ENCODE measurements at places on chromosomes 2 and 18.

DNA sequence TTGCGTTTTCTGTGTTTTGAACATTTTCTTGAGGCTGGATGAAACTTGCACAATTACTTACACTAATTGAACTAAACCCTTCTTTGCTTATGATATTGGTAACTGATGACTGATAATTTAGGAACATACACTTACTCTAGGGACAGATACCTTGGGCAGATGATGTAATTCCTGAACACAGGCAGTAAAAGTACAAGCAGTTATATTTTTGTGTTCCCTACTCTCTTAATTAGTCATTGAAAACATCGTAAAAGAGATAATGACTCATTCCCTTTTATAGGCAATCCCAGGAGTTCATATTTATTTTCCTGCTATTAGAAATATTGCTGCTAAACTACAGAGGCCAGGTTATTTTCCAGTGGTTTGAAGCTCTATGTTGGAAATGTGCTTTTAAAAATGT, 46.4 kb downstream of the CCDC85A start:
- DNase-seq: no peak

DNA sequence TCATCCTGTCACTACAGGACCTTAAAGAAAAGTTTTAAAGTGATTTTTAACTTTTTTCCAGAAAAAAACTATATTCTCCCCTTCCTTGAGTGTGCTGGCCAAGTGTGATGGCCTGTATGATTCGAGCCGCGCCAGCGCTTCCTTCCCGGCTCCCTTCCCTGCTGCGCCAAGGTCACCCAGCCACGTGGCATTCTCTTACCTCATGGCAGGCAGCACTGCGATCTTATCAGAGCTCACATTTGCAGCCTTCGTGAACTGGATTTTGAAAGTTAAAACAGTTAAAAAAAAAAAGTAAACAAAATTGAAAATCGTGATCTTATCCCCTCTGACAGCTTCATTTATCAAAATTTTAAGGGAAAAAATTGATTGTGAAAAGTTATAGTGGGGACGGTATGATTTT, 279.8 kb downstream of the PTGR3 start:
- DNase-seq: no peak

- no peak for DNase-seq
Observed at GRCh38 chr2:174717916-174718315, 46.4 kb downstream of the CHRNA1 start.

DNA sequence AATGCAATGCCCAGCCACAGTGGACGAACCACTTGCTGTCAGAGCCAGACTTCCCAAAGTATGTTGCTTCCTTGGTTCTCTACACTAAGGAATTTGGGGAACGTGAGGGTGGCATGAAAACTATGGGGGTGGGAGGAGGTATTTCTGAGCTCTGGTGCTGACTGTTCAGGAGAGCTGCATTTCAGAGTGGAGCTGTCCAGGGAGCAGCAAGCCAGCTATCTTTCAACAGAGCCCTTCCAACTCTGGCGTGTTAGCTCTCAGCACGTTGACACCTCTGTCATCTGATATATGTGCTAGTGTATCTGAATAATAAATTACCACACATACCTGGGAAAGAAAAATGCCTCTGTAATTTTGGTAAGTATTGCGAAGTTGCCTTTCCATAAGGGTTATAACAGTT, 66.1 kb downstream of the SAP130 start:
- no peak for DNase-seq

DNA sequence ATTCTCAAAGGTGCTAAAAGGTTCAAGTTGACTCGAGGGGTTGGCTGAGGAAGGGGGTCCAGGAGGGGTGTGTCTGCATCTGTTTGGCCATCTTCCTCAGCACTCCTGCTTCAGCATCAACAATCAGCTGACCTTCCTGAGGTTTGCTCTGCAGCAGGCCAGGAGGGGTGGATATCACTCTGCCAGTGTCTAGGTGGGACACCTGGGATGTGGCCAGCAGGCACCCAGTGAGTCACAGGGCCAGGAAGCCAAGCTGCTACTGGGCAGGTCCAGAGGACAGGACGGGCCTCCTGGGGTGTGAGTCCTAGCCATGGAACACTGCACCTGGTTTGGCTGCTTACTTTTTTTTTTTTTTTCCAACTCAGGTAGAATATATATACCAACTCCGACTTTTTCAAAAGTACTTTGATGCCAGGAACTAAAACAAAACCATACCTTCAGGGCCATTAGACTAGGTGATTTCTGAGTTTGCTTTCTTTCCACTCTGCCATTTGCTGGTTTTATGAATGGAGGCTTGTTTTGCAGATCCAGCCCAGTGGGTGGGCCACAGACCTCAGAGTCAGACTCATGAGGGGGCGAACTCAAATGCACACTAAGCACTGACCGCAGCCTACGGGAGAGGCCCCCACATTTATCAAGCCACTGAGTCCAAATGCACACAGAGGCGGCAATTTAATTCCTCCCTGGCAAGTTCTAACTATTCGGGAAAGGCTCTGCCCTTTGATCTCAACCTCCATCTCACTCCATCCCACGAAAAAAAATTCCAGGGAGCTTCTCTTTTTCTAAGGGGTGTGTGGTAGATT, 76.0 kb downstream of the UXS1 start:
- no peak for DNase-seq

DNA sequence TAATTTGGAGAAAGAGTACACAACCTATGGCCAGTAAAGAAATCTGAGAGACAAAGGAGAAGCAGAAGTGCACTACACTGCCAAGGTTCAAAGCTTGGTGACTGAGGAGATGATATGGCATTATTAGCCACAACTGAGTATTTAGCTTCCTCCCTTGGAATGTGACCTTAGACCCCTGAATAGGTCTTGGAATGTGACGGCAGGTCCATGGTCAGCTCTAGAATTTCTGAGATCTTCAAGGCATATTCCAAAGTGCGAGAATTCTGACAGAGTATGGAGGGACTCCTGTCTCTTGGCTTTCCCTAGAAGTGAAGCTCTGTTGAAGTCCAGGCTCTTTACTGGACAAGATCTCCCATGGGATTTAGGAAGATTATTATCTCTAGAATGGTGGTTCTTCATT, 130.0 kb upstream of the FN1 start:
- DNase-seq: no peak

DNA sequence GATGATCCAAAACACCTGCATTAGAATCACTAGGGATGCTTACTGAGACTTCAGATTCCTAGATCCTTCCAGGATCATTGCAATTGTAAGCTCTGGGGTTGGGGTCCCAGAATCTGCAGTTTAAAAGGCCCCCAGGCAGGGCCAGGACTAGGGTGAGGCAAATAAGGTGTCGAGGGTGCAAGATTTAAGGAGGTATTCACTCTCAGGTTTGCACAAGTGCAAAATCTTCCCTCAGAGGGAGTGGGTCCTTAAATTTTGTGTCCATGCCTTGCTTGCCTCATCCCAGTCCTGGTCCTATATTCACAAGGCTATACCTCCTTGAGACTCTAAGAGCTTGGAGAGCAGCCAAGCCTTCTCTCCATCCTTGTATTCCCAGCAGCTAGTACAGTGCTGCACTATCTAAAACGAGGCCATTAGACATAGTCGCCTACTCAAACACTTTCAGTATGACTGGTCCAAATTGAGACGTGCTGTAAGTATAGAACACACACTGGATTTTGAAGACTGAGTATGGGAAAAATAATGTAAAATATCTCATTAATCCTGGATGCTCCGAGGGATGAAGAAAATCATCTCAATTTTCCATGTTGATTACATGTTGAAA, 31.6 kb upstream of the MREG start:
- no peak for DNase-seq

- peak; percentile 2 for DNase-seq
Observed at GRCh38 chr2:21256006-21256405, 132.2 kb downstream of the TDRD15 start.

DNA sequence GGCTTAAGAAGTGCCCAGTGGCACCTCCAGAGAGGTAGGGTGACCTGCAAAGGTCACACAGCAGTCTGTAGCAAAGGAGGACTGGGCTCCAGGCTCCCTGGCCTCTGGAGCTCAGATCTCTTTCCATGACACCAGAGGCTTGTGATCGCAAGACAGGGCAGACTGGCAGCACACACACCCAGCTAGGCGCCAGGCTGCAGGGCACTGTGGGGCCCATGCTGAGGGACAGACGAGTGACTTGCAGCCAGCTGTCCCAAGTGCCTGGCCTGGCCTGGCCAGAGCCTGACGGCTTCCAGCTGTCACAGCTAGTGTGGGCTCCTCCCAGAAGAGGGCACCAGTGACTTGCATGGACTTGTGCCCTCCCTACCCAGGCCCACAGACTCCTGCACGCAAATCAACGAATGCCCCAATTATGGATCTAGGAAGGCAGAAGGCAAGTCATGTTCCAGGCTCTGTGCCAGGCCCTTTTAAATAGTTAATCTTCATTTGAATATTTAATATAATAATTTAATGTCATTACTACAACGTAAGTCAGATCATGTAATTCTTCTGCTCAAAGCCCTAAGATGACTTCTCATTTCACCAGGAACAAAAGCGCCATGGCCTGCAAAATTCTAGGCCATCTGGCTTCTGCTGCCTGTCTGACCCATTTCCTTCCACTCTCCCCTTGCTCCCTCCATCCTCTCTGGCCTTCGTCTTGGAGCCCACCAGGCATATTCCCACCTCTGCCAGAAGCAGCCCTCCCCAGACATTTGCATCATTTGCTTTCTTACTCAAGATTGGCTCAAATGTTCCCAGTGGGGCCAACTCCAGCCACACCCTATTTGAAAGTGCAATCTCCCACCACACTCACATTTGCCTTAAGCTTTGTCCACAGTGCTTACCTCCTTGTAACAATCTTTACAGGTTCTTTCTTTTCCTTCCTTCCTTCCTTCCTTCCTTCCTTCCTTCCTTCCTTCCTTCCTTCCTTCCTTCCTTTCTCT, 3.7 kb upstream of the SPEG start:
- DNase-seq: no peak

DNA sequence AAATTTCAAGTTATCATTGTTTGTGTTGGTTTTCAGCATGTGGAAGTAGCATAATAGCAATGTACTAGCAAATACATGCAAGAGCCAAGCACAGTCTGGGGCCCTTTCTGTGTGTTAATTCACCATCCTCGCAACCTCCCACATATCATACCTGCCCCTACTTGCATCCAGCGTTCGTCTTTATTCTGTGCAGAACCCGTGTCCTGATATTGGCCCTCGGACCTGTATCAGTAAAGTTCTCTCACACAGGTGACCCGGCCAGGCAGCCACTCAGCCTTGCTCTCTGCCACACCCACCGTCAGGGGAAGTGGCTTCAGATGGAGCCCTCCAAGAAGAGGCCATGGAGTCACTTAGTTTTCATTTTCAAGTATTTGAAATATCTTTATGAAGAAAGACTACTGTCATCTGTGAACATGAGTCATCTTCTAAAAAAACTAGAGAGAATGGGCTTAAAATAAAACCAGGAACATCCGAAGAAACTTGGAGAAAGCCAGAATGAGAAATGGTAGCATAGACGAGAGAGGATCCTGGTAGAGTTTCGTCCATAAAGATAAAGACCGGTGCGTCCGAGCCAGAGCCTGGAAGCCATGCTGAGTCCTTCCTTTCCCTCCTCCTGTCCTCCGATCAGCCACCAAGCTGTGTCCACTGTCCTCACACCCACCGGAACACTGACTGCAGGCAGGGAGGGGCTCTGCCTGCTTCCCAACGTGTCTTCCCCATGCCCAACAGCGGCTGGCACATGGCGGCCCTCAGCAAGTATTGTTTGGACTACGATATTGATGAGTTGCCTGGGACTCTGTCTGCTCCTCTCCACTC, 57.3 kb upstream of the RPL31 start:
- no peak for DNase-seq

DNA sequence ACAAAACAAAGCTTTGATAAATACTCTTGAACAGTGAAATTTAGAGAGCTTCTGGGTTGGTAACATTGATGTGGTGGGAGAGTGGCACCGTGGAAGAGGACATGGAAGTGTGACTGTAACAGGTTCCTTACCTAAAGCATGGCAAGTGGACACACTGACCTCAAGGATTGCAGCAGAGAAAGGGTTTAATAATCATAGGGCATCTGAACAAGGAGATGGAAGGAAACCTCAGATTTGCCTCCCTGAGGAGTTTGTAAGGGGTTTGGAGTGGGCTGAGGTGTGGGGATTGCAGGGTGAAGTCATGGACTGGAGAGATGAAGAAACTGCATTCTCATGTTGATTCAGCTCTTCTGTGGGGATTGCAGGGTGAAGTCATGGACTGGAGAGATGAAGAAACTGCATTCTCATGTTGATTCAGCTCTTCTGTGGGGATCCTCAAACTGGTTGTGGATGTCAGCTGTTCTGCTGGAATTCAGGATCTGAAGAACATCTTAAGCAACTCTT, 83.8 kb upstream of the TLK1 start:
- DNase-seq: no peak

- DNase-seq: no peak
Observed at GRCh38 chr2:212208467-212208866, 330.1 kb downstream of the ERBB4 start.

DNA sequence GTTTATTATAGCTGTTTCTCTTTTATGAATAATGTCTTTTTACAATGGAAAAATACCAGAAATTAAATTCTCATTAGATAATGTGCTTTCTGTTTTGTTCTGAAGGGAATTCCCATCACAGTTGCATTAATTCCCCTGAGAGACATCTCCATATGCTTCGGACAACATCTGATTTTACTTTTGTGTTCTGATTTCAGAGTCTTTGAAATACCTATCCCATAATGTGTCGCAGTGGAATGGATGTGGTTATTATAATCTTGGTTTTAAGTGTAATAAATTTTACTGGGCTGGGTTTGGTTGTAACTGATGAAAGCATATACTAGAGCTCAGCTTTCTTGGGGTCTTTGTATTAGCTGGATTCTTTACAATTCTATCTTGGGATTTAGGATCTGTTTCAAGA, 12.5 kb downstream of the SPTBN1 start:
- DNase-seq: no peak

- DNase-seq: no peak
Observed at GRCh38 chr18:69444221-69444620, 43.5 kb downstream of the DOK6 start.

- no peak for DNase-seq
Observed at GRCh38 chr2:113822087-113822815, 65.8 kb upstream of the SLC35F5 start.

DNA sequence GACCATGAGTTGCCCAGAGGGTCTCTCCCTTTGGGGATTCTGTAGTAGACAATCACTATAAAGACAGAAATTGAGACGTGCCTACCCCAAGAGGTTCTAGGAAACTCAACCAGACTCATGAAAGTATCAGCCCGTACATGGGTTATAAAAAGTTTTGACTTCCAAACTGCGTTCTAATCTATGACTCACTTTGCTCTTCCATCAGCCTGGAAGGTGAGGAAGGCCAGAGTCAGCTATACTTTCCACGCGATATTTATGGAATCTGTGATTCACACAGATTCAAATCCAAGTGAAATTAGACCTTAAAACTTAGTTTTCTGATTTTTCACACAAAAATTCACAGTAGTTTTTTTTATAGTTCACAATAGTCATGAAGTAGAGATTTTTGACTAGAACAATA, 7.7 kb upstream of the LYPD1 start:
- no peak for DNase-seq

- no peak for DNase-seq
Observed at GRCh38 chr2:72964146-72964525, 46.8 kb downstream of the EMX1 start.

DNA sequence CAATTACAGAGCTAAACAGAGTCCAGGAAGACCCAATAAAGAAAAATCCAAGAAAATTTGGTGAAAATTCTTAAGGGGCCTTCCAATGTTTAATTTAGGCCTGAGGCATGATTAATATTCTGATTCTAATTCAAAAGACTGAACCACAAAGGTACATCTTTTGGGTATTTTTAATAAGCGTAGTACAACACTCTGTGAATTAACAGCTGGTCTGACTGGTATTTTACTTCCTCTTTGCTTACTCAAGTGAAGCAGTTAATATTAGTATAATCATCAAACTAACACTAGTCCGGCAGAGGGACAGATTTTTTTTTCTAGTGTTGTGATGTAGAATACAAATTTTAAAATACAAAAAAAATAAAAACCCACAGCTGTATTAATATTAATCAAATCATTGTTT, 652.9 kb downstream of the NR4A2 start:
- DNase-seq: no peak
